Cortex of kidney (tissue), 1 donor: ENCODE measurements at places on chromosomes 1 and 21.

- DNase-seq, result no peak
Observed at GRCh38 chr1:150813028-150813707, 5.1 kb upstream of the CTSK start.

GRCh38 chr1:22983944-22984343, 11.3 kb upstream of the LACTBL1 start:
- no peak for DNase-seq

DNA sequence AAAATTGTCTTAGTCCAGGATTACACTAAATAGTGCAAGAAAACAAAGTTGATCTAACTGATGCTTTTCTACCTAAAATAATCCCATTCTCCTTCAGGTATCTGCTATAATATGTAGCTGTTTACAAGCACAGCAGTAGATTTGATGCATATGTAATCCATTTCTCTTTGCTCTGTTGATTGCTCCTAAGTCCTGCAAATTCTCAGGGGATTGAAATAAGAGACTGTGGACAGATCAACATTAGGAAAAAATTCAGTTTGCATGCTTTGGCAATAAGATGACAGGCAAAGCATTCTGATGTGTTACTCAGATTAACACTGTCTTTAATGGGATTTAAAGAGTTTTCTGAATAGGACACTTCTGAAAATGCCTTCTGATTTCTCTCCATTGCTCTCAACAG, 34.7 kb downstream of the RNF11 start:
- no peak for DNase-seq

DNA sequence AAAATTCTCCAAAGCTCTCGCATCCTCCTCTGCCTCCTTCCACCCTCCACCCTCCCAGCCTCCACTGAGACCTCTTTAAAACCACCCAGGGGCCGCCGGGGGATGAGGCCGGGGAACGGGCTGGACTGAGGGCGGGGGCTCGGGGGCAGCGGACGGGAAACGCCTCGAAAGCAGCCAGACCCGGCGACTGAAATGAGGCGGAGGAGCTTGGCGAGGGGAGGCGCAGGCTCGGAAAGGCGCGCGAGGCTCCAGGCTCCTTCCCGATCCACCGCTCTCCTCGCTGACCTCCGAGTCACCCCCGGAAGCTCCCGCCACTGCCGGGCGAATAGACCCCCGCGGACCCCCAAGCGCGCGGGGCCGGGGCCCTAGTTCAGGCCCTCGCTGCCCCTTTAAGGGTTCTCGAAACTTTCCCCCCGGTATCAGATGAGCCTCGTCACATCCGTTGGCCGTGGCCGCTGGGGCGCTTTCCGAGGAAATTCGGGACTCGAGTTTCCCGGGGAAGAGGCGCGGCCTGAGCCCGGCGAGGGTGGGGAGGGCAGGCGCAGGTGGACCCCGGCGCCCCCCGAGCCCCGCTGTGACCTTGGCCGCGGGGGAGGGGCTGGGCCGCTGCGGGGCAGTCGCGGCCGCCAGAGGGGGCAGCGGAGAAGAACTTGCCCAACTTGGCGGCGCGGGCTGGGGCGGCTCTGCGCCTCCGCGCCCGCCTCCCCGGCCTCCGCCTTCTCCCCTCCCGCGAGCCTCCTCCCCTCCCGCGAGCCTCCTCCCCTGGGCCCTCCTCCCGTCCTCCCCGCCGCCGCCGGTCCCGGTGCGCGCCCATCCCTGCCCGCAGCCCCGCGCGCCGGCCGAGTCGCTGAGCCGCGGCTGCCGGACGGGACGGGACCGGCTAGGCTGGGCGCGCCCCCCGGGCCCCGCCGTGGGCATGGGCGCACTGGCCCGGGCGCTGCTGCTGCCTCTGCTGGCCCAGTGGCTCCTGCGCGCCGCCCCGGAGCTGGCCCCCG, at the start of gene BACE2:
Gene BACE2 (plus strand): TSS at position 813 of the 995 bp plus-strand sequence. CDS start 104 bp downstream, at position 917.
- no peak for DNase-seq

DNA sequence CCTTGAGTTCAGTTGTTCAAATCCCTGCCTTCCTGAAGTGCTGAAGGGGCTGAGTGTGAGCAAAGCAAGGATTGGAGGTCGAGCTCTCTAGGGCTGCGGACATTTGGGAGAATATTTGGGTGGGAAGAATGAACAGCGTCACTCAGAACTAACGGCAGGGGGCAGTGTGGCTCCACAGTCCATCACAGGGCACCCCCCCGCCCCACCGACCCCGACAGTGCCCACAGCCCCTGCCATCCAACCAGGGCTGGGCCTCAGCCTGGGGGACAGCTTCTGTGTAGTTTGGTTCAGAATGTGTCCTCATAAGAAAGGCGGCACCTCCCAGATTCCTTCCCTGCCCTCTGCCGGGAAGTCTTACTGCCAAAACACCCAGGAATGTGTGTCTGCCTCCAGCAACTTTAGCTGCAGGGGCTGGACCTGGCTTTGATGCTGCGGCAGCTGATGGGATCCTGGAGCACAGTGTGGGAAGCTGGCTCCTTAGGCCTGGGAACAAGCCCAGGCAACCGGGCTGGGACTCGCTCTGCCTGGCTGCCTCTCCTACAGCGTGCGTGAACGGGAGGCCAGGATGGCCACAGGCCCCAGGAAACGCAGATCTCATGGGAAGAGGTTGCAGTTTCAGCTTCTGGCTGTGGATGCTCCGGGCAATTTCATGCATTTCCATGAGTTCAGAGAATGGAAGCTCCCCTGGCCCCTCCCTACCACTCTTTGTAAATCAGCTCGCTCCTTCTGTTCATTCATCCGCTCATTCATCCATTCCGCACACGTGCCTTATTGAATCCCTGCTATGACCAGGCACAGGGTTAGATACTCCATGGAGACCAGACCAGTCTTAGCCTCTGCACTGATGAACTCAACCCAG, 104.9 kb upstream of the TMPRSS2 start:
- DNase-seq, result no peak

GRCh38 chr1:209822706-209823105, 5.1 kb upstream of the UTP25 start:
- no peak for DNase-seq

GRCh38 chr1:245475961-245476516, 321.3 kb downstream of the KIF26B start:
- DNase-seq, result no peak

GRCh38 chr1:93980320-93981273, 71.4 kb upstream of the GCLM start:
- no peak for DNase-seq
